Caco-2 (cell line): ENCODE measurements at places on chromosomes 12 and 14. TPM values are rescaled to one million over a fixed set of nuclear protein-coding genes. Genes with fewer than 3 reads are reported as not detected.

Gene SLCO1C1
- not detected in 2 replicates for total RNA-seq

Gene ARMH4
- 0.07 and 0.16 TPM in 2 replicates for total RNA-seq

Gene KLRC4
- not detected in 2 replicates for total RNA-seq

- H3K36me3 ChIP-seq, result no peaks in the 10 kb centered on the region
- no peak overlapping the region for H3K4me3 ChIP-seq
- no peaks in the 10 kb centered on the region for H3K27me3 ChIP-seq
- H3K27ac ChIP-seq, result no peak overlapping the region
- no peaks in the 10 kb centered on the region for H3K4me1 ChIP-seq
These were observed 28.0 kb upstream of the C12orf42 start for GRCh38 chr12:103523771-103524170.

DNA sequence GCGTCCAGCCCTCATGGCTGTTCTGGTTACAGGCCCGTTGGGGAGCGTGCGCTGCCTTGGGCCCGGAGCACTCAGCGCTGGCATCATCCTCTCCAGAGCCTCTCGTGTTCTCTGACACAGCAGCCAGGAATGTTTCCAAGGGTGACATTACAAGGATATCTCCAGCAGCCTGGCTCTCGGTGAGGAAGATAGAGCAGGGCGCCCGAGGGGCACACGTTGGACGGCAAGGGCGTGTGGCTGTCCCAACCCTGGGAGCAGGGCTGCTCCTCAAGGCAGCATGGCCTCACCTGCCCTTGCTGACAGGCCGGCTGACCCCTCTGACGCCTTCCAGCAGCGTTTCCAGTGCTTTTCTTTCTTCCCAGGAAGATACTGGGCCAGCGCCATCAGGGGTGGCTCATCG, 14.4 kb downstream of the LRCOL1 start:
- no peaks in the 10 kb centered on the region for H3K27me3 ChIP-seq
- peaks cover 14% of the 10 kb centered on the region for H3K4me1 ChIP-seq
- H3K36me3 ChIP-seq, result no peaks in the 10 kb centered on the region
- no peak overlapping the region for H3K4me3 ChIP-seq

Gene STAC3
- total RNA-seq, result 0.70 and 1.3 TPM in 2 replicates

Gene LRP1-AS
- total RNA-seq, result not detected in 2 replicates

DNA sequence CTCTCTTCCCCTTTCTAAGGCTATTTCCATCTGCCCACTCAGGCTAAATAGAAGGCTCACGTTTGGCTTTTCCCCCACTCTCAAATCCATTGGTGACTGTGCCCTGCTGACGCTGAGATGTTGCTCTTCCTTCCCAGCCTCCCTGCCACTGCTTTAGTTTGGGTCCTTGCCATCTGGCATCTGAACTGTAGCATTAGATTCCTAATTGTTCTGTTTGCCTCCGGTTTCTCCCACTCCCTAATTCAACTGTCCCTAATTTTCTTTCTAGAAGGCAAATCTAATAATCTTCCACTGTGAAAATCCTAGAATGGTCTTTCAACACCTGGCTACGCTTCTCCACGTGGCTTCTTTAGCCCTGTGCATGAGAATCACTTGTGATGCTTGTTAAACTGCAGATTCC, 37.6 kb upstream of the SMOC1 start:
- DNase-seq, result no peak
- no peak overlapping the region for H3K27ac ChIP-seq
- H3K36me3 ChIP-seq, result no peaks in the 10 kb centered on the region
- H3K4me1 ChIP-seq, result no peaks in the 10 kb centered on the region

Gene A2M
- total RNA-seq, result 0.60 and 1.00 TPM in 2 replicates

Gene SLC48A1
- 34.3 and 37.5 TPM in 2 replicates for total RNA-seq

DNA sequence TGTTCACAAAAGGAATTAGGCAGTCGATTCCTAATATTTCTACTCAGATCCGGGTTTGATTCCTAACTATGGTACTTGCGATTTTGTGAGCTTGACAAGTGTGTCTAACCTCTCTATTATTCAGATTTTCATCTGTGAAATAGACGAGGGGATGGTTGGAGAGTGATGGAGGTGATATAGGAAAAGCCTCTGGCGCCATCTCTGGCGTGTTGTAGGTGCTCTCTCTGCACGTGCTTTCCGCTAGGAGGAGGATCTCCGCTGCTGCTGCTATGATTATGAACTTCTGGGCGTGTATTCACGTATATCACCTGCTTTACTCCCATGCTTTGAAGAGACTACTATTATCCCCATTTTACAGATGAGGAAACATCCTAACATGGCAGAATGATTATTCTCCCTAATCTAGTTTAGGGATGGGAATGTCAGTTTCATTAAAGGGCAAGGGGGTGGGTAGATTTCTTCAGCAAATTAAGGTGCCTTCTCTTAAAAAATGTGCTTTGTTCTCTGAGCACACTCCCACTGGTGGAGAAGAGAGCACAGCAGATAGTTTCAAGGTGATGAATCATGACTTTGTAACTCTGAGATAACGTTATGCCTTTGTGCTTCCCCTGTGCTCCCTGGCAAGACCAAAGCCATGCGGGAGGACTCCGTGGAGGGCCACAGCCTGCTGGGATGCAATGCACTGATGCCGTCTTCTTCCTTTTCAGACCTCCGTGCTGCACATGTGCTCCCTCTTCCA, 97.1 kb downstream of the PRIMA1 start:
- H3K27ac ChIP-seq, result no peak overlapping the region
- DNase-seq, result no peak
- no peaks in the 10 kb centered on the region for H3K4me1 ChIP-seq
- H3K4me3 ChIP-seq, result no peak overlapping the region
- H3K27me3 ChIP-seq, result no peaks in the 10 kb centered on the region
- H3K36me3 ChIP-seq, result no peaks in the 10 kb centered on the region

Gene TAS2R19
- 4.8 and 5.7 TPM in 2 replicates for total RNA-seq

Gene AKAP6
- total RNA-seq, result 3.0 and 3.4 TPM in 2 replicates

GRCh38 chr14:100271247-100271939, 32.4 kb downstream of the YY1 start:
- H3K4me3 ChIP-seq, result no peak overlapping the region
- peaks cover 7% of the 10 kb centered on the region for H3K4me1 ChIP-seq
- no peaks in the 10 kb centered on the region for H3K27me3 ChIP-seq
- peak overlapping the region; percentile 53 for H3K27ac ChIP-seq

DNA sequence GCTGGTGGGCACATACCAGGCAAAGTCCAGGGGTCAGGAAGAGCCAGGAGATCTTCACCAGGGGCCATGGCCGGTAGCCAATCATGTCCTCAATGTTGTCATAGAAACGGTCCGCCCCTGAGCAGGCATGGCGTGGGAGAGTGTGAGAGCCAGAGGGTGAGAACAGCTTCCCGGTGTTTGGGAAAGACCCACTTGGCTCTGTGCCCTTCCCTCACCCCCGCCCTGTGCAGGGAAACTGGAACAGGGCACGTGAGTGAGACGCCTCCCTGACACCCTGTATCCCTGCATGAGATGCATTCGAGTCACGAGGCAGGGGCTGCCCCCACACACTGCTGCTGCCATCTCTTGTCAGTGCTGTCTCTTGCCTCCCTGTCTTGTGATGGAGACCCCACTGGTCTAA, 20.7 kb downstream of the SLC6A12 start:
- DNase-seq, result no peak
- no peaks in the 10 kb centered on the region for H3K4me1 ChIP-seq
- H3K36me3 ChIP-seq, result no peaks in the 10 kb centered on the region
- no peaks in the 10 kb centered on the region for H3K27me3 ChIP-seq

DNA sequence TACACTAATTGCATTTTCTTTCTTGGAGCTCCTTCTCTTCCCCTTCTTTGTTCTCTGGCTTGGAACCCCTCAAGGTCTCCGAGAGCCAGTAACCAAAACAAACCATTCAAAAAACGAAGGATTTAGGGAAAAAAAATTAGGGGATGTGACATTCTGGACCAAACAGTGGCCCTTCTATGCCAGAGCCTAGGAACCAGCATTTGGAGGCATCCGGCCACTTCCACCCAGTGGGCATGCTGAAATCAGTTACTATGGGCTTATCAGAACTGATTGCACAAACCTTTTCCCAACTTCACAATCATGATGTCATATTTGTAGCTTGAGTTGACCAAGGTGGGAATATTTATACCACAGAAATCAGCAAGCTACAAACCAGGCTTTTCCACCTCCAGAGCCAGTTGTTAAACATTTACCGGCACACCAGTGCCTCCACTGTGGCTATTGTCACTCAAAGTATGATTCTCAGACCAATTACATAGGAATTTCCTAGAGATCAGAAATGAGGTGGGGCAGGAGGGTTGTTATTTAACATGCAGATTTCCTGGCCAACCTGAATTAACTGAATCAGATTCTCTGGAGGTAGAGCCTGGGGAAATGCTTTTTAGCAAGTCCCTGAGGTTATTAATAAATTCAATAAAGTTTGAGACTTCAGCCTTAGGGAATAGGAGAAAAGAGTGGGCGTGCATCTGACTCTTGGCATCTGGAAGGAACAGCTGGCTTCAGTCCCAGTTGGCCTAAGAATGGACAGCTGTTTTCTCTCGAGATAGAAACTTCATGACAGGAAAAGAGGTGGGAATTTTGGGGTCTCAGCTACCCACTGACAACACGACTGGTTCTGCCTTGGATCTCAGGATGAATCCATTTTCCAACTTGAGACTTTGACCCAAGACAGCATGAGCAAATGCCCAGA, 273.9 kb downstream of the ZFP36L1 start:
- no peak for DNase-seq
- H3K4me1 ChIP-seq, result peaks cover 60% of the 10 kb centered on the region
- H3K36me3 ChIP-seq, result no peaks in the 10 kb centered on the region
- no peak overlapping the region for H3K4me3 ChIP-seq

Gene BRI3BP
- 19.6 and 20.6 TPM in 2 replicates for total RNA-seq
